ENCODE measurements at places on chromosomes 1 and 21. TPM values are rescaled to one million over a fixed set of nuclear protein-coding genes. Genes with fewer than 3 reads are reported as not detected.

Gene KRTAP20-2
- total RNA-seq: not detected

Gene MPZ
- 1.0 TPM for total RNA-seq

Gene GBP3
- total RNA-seq: 29.1 TPM

Gene USH2A
- not detected for total RNA-seq

Gene PRDM16
- total RNA-seq: not detected

Gene TSSK3
- not detected for total RNA-seq

Gene AGMAT
- total RNA-seq: 2.8 TPM

Gene KANK4
- total RNA-seq: not detected

Gene BTBD19
- total RNA-seq: 8.7 TPM

Gene CPLANE2
- total RNA-seq: 1.8 TPM

Gene RGS13
- total RNA-seq: 0.52 TPM

Gene KIF17
- total RNA-seq: under 0.01 TPM

Gene CACYBP
- total RNA-seq: 96.9 TPM

Gene KCNA3
- 143 TPM for total RNA-seq

Gene LCE2A
- total RNA-seq: not detected

Gene ARHGEF10L
- total RNA-seq: 7.6 TPM

Gene MPL
- total RNA-seq: 2.3 TPM

Gene RIPPLY3
- total RNA-seq: not detected

Gene LCA5L
- not detected for total RNA-seq

Gene ACOT11
- total RNA-seq: 0.42 TPM

Gene PROX1
- total RNA-seq: 0.31 TPM

Gene THEMIS2
- total RNA-seq: 270 TPM

Gene YIPF1
- 11.4 TPM for total RNA-seq

Gene FH
- 21.9 TPM for total RNA-seq

Gene PRKAA2
- under 0.01 TPM for total RNA-seq

Gene DDR2
- 1.2 TPM for total RNA-seq

Gene NAV1
- total RNA-seq: 1.5 TPM

Gene FAM177B
- total RNA-seq: 0.63 TPM

Gene PCP4L1
- not detected for total RNA-seq

Gene DNMT3L
- not detected for total RNA-seq

Gene TRPM2
- total RNA-seq: 2.2 TPM

Gene FMOD
- total RNA-seq: not detected
